ENCODE measurements at places on chromosomes 1 and 21. TPM values are rescaled to one million over a fixed set of nuclear protein-coding genes. Genes with fewer than 3 reads are reported as not detected.

FUCA1 gene
- polyA plus RNA-seq = 14.5 TPM

E2F2 gene
- polyA plus RNA-seq = 0.10 TPM

HSPA13 gene
- polyA plus RNA-seq = 5.6 TPM

SLAMF6 gene
- 0.22 TPM for polyA plus RNA-seq

RGS1 gene
- polyA plus RNA-seq = 27.9 TPM

SWT1 gene
- 1.7 TPM for polyA plus RNA-seq

C1QC gene
- 46.8 TPM for polyA plus RNA-seq

CASQ2 gene
- 0.84 TPM for polyA plus RNA-seq

CCDC185 gene
- not detected for polyA plus RNA-seq

MAP10 gene
- 1.6 TPM for polyA plus RNA-seq

HSPB7 gene
- polyA plus RNA-seq = 734 TPM

SLC37A1 gene
- 4.6 TPM for polyA plus RNA-seq

URB1 gene
- polyA plus RNA-seq = 9.1 TPM

RAB7B gene
- 6.4 TPM for polyA plus RNA-seq

ARMH1 gene
- 0.56 TPM for polyA plus RNA-seq

TENT5C gene
- polyA plus RNA-seq = 8.2 TPM

CD101 gene
- 1.1 TPM for polyA plus RNA-seq

MYOM3 gene
- 0.33 TPM for polyA plus RNA-seq

RGS18 gene
- polyA plus RNA-seq = 11.2 TPM

TMEM81 gene
- 1.8 TPM for polyA plus RNA-seq

OR6K2 gene
- not detected for polyA plus RNA-seq

OR2AK2 gene
- polyA plus RNA-seq = not detected

C1orf185 gene
- not detected for polyA plus RNA-seq

KCNA2 gene
- polyA plus RNA-seq = 0.51 TPM

OR2T35 gene
- not detected for polyA plus RNA-seq

GPR161 gene
- 2.8 TPM for polyA plus RNA-seq

All from adipose tissue (tissue), 3 donors.